ENCODE measurements at places on chromosomes 7 and 10.
A peak's percentile ranks its signal among the peaks of the same experiment; 100 is the strongest.

GRCh38 chr7:25037325-25037724 lies 57.3 kb upstream of the OSBPL3 start:
- peak; percentile 13 for DNase-seq

GRCh38 chr10:7480742-7481367 lies 70.0 kb upstream of the SFMBT2 start:
- no peak for DNase-seq

DNA sequence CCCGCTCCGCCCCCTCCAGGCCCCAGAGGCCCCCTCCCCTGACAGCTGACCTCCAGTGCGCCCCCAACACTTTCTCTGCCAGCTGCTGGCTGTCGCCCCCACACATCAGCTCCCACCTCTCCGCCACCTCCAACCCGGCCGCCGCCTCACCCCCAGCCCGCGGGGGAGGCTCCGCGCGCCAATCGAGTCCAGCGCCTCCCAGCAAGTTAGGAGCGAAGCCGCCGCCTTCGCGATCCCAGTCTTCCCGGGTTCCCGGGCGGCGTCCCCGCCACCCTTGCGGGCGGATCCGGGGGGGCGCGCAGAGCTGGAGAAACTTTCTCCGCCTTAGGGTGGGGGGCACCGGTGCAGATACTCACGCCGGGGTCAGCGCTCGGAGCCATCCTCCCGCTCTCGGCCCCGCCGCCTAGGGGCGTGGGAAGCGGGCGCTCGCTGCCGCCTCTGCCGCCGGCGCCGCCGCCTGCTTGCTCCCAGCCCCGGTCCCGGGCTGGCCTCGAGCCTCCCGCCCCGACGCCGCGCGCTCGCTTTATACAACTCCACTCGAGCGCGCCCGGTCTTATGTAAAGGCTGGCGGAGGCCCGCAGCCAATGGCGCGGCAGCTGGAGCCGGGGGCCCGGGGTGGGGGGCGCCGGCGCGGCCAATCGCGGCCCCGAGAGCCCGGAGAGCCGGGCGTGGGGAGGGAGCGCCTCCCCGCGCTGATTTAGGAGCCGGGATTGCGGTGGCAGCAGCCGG lies at the start of gene CRTAC1:
TSS of gene CRTAC1 (minus strand) at position 529 of the 729 bp plus-strand sequence. CDS start at position 380, 149 bp downstream.
- DNase-seq: no peak

GRCh38 chr7:159151231-159151630 lies 6.6 kb upstream of the VIPR2 start:
- no peak for DNase-seq

DNA sequence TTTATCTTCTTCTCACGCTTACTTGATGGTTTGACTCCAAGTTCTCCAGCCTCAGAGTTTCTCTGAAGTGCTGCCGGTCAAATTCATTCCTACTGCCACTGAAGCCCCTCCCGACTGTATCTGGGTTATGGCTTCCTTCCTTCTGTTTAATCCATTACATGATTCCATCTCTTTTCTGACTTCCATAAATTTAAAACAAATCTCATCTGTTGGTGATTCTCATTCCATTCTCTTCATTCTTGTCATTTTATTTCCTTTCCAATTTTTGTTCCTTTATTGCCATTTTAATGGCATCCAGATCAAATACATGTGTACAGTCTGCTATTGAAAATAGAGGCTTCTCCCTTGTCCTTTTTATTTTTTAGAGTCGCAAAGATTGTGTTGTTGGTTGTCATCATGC lies 25.4 kb upstream of the HIBADH start:
- no peak for DNase-seq

GRCh38 chr10:79947083-79947415 lies 1.9 kb downstream of the SFTPD start:
- no peak for DNase-seq

DNA sequence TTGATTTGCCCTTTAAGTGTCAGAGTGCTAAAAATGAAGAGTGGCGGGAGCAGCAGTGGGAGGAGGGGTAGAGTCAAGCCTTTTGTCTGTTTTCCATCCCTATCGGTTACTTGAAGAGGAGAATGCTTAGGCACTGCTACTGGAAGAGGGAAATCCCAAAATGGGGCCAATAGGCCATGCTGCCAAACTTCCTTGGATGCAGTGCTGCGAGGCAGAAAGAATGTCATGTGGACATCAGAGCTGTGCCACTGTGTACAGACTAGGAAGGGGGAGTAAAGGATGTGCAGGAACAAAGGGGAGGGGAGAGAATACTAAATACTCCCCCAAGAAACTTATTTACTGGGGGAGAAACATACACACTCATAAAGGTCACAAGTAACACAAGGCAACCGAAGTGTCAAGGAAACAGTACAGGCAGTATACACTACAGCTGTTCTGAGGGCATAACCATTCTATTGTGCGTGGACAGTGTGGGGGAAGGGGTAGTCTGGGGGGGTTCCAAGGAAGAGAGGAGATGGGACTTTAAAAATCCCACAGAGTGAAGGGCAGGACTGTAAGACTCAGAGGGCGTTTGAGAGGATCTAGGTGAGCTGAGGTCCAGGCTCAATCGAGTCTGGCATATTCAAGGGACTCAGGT lies 228.7 kb upstream of the PLXNA4 start:
- DNase-seq: no peak

DNA sequence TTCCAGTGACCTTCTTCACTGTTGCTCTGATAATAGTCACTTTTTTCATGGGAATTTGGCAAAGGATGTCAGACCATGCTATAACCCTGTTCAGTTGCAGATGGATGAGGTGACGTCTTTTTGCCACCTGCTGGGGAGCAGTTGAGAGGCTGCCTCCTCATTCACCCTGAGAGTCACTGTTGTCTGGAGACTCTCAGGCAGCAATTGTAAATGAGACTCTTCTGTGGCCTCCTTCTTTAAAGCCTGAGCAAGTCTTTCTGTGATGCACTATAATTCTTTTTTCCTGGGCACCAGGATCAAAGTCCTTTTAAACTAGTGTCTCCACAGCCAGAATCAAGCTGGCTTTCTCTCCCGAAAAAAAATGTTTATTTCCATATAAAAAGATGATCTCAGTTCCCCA lies 345.1 kb downstream of the ARL4A start:
- DNase-seq: no peak

DNA sequence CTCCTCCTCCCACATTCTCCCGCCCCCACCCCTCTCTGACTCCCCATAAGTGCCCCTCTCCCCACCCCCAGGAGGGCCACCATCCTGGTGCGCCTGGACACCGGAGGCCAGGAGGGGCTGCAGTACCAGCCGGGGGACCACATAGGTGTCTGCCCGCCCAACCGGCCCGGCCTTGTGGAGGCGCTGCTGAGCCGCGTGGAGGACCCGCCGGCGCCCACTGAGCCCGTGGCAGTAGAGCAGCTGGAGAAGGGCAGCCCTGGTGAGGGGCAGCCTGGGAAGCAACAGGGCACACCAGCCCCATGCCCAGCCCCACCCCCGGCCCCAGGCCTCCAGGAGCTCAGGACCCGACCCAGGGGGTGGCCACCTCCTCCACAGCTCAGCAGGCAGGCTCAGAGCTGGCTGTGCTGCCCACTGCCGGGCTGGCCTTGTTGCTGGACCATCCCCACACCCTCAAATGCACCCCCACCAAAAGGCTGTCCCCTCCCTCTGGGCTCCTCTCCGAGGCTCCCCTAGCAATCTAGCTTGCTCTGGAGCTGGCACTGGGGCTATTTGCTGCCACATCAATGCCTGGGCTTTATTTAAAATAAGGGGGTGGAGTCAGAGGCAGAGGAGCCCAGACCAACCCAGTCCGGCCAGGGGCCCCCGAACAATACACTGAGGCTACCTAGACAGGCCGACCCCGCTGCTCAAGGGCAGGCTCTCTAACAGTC lies 14.8 kb downstream of the ATG9B start:
- no peak for DNase-seq

DNA sequence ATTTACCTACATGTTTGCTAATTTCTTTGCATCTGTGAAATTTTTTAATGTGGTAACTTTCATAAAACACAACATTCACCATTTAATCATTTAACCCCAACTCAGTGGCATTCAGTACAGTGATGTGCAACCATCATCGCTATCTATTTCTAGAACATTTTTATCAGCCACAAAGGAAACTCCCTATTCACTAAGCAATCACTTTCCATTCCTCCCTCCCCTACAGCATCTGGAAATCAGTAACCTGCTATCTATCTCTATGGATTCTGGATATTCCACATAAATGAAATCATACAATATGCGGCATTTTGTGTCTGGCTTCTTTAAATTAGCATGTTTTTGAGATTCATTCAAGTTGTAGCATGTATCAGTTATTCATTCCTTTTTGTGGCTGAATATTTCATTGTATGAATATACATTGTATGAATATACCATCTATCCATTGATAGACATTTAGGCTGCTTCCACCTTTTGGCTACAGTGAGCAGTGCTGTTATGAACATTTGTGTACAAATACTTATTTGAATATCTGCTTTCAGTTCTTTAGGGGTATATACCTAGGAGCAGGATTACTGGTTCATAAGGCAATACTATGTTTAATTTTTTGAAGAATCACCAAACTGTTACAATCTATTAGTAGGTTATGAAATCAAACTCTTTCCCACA lies 19.4 kb upstream of the BPGM start:
- DNase-seq: no peak

DNA sequence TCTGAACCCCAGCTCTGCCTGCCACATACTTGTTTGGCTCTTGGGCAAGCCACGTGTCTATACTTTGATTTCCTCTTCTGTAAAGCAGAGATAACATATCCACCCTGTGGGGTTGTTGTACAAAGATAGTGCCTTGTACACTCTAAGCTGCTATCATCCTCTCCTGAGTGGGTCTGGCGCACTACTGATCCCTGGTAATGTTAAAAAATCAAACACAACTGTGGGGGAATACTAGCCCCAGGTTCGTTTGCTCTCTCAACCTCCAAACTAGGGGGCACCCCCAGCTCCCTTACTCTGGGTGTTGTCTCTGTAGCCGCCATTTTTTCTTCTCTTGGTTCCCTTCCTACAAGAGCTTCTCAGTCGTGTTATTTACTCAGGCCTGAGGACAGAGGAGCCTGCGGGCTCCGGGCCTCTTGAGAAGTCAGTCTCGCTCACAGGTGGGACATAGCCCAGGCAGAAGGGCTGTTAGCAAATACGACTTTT lies 1.0 kb downstream of the POLM start:
- no peak for DNase-seq

GRCh38 chr7:94642838-94643653 lies 12.9 kb downstream of the SGCE start:
- DNase-seq: no peak

DNA sequence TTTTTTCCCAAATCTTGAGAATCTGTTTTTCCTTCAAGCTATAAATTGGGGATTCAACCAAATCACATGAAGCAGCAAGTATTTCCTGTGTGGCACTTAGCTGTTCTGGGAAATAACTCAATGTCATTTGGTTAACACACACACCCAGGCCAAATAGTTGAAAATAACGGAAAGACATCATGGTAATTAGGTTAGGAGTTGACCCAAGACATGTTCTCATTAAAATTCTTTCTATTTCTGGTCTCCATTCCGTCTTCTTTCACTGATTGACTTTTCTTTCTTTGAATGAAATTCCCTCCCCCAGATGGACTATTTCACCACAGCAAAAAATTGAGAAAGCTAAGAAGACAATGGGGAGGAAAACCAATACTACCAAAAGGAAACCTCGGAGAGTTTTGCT lies 30.5 kb downstream of the NRP1 start:
- DNase-seq: no peak

GRCh38 chr10:770975-771374 lies 81.5 kb upstream of the DIP2C start:
- DNase-seq: no peak

DNA sequence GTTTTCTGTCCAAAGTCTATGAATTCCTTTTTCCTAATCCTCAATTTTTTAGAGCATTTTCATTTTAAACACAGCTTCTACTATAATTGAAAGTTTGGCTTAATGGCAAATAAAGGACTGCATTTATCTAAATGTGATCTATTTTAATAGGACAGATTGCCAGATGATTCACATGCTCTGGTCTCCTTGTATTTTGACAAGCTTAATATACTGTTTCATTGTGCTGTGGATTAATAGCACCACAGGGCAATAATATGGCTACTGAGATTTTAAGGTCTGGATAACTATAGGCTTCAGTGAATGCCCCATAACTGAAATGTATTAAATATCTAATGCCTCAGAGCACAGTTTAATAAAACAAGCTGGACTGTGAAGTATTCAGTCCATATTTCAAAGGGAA lies 1362.8 kb downstream of the XPNPEP1 start:
- DNase-seq: no peak

- peak; percentile 19 for DNase-seq
Observed at GRCh38 chr7:5064391-5065106, 18.9 kb downstream of the RBAK start.

GRCh38 chr7:85286446-85286845 lies 99.6 kb upstream of the SEMA3D start:
- peak; percentile 2 for DNase-seq

GRCh38 chr10:102368077-102368476 lies 27.4 kb upstream of the NFKB2 start:
- no peak for DNase-seq

DNA sequence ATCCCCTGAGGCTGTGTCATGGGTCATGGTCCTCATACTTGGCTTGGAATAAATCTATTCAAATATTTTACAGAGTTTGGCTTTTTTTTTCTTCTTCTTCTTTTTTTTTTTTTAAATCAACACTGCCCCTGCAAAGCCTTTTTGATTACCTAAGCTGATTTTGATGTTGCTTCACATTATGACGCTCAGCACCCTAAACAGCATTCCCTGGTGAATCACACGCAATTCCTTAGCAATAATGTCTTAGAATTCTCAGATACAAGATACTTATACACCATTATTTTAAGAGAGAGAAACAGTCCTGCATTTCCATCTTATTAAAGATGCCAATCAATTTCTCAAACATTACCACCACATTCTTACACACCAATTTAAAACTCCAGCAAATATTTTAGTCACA lies 323.7 kb upstream of the IGFBP3 start:
- peak; percentile 32 for DNase-seq

GRCh38 chr10:17847585-17848296 lies 38.6 kb downstream of the MRC1 start:
- DNase-seq: peak; percentile 62

DNA sequence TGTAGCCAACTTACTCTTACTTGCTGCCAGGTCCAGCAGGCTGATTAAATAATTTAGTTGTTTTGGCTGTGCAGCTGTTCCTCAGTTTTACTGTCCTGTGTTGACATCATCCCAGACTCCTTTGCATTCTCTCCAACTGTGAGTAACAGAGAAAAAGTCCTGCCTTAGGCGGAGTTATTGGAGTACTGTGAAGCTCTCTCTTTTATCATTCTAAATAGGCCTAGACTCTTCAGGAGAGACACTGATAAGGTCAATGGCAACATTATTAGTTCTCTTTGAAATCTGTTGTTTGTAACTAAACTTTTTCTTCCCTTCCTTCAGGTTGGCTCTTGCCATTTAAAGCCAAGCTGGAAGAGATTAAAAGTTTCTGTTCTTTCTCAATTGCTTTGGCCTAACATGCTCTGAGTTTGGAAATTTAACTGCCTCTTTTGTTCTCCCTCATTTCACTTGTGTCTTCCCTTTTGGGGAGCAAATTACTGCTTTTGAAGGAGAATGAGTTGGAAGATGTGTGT lies 215.7 kb upstream of the CSTF2T start:
- DNase-seq: peak; percentile 55

Measured in fibroblast of the aortic adventitia (primary cell).